ENCODE measurements at places on chromosomes 12 and 14. TPM values are rescaled to one million over a fixed set of nuclear protein-coding genes. Genes with fewer than 3 reads are reported as not detected.

DPPA3 gene
- 0.57 TPM for polyA plus RNA-seq

SLC6A13 gene
- 2.9 TPM for polyA plus RNA-seq

PZP gene
- 0.21 TPM for polyA plus RNA-seq

TM9SF1 gene
- 12.5 TPM for polyA plus RNA-seq

GLIPR1L1 gene
- 0.05 TPM for polyA plus RNA-seq

HOXC4 gene
- polyA plus RNA-seq: 0.37 TPM

SAMD15 gene
- 0.91 TPM for polyA plus RNA-seq

KIF26A gene
- polyA plus RNA-seq: 1.7 TPM

Data from thymus (tissue), 14 donors.